ENCODE measurements at places on chromosomes 5 and 9.

DNA sequence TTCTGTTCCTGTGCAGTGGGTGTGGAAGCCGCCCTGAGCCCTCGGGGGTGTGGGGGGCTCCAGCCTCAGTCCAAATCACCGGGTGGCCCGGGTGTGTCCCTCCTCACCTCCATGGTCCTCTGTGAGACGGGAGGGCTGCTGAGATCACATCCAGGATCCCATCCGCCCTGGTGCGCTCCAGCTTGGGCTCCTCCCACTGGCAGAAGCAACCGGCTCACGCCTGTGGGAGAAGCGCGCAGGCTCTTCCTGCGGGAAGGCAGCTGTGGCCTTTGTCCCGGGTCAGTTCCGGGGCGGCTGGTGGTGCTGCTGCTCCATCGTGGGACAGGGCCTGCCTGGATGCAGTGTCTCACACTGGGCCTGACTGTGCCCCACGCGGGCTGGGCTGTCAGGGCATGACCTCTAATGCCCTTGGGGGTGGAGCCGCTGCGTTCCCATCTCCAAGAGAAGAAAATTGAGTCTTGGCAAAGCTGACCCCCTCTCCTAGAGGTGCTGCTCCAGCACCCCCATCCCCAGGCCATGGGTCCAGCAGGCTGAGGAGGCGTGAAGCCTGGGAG is 18.5 kb downstream of the OLFM1 start:
- no peak for DNase-seq

DNA sequence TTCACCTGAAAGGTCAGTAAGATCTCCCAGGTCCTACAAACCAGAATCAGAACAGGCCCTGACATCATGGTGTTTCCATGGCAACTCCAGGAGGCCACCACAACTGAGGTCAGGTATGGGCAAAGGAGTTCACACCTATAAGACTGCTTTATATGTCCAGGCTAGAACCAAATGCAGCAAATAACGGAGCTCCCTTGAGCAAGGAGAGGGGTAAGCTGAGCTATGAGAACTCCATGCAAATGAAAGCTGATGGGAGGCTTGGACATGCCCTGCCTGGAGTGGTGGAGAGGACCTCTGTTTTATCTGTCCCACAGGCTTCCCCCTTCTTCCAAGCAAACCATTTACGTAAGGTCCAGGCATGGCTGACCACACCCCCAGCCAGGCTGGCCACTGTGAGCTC is 207.7 kb downstream of the SPOCK1 start:
- DNase-seq, result no peak

DNA sequence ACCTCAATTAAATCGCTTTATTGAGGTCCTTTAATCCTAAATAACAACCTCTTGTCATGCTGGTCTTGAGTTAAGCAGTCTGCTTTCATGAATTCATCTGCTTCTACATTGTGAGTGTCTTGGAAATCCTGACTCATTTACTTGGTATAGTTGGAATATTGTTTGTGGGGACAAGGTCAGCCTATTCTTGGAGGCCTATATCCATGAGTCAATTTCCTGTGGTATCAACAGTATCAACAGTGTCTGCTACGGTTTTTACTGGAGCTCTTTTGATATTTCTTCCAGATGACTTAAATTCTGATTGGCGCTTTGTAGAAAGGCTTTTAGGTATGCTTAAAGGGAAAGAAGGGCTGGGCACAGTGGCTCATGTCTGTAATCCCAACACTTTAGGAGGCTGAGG is 71.2 kb upstream of the PARP8 start:
- DNase-seq, result no peak

GRCh38 chr5:128193665-128194390 is 110.3 kb downstream of the SLC12A2 start:
- no peak for DNase-seq

DNA sequence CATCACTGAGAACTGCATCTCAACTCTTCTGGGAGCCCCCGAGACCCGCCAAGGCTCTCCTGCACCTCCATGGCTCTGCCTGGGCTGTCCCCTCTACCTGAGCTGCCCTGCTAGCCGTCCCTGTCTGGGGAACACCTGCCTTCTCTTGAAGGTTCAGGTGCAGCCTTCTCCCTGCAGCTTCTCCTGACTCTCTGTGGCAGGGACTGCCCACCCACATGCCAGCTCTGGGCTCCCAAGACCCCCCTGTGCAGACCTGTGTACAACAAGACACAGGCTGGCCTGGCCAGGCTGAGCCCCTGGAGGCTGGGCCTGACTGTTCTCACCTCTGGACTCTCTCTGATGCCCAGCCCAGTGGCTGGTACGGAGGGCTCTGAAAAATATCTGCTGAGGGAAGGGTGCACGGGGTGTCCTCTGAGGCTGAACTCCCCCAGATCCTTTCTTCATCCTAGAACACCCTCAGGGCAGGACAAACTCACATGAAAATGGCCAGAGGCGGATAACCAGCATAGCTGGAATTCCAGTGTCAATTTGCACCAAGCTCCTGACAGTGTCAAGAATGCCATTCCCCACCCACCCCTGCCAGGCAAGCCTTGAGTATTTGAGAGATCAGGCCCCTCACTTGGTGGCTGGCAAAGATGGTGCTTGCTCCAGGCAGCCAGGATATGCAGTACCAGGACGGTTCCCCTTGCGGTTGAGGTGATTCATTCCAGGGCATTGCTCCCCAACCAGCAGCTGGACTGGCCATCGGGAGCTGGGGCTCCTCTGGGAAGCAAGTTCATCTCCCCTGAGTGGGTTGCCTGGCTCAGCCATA is 40.9 kb upstream of the SLC25A51 start:
- DNase-seq, result no peak

DNA sequence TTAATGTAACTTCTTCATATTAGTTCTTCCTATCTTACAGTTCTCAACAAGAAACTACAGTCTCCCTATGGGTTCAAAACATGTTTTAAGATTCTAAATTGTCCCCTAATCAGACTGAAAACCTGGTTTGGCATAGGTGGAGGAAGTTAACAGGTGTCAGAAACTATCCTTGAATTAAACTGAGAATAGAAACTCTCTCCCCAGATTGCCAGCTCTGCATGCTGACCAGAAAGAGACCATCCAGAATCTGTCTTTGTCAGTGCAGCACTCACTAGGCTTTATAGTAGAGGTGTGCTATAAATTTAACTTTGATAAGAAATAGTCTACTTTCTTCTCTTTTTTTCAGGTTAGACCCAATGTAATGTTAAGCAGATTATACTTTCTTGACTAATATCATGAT is 63.8 kb downstream of the BNC2 start:
- no peak for DNase-seq

GRCh38 chr5:66169534-66169933 is 25.4 kb downstream of the SREK1 start:
- DNase-seq, result peak; percentile 21

GRCh38 chr5:141960018-141960417 is 2.0 kb upstream of the PCDH12 start:
- DNase-seq, result peak; percentile 49

DNA sequence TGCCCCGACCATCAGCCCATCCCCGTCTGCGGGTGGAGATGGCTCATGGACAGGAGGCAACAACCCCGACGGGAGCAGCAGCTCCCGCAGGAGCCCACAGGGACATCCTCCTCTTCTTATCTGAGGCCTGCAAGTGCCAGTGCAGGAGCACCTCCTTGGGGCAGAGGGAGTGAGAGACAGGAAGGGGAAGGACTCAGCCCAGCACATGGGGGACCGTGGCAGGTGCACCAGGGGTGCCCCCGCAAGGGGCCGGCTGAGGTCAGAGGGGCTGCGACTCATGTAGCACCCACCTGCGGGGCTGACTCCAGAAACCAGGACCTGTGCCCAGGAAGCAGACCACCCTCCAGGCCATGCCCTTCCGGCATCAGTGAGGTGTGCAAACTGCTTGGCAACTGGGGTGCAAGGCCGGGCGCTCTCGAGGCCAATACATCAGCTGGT is 259.8 kb upstream of the ADAMTS16 start:
- DNase-seq, result no peak

GRCh38 chr9:9893837-9894236 is 719.0 kb downstream of the PTPRD start:
- DNase-seq, result no peak

DNA sequence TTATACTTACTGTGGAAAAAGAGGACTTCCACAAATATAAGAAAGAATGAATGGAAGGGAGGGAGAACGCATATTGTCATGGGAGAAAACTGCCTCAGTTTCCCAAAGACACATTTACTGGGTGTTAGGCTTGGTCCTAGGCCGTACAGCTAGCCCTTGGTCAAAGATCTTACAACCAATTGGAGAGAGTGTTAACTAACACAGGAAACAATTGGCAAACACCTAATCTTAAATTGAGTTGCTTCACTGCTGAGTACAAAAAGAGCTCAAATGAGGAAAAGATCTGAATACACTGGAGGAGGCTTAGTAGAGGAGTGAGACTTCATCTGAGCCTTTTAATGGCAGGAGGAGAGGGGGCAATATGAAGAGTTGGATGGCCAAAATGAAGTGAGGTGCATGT is 161.7 kb downstream of the GLIS3 start:
- no peak for DNase-seq

- DNase-seq, result no peak
These were observed 37.3 kb upstream of the WWC1 start for GRCh38 chr5:168254013-168254693.

DNA sequence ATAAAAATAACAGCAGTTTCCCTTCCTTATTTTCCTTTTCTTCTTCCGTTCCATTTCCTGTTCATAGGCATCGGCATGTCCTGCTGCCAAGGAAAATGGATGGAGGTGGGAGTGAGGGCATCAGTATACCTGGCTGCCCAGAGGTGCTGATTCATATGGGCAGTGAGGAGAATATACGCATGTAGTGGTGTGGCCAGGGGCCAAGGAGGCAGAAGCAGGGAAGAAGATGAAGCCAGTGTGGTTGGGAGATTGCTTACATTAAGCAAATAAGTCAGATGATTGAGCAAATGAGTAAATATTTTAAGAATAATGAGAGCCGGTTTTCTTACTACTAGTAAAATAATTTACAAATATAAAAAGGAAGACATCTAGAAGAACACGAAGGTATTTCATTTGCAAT is 344.9 kb upstream of the PAPPA start:
- DNase-seq, result no peak
